ENCODE measurements at places on chromosomes 2 and 18.
A peak's percentile ranks its signal among the peaks of the same experiment; 100 is the strongest.

DNA sequence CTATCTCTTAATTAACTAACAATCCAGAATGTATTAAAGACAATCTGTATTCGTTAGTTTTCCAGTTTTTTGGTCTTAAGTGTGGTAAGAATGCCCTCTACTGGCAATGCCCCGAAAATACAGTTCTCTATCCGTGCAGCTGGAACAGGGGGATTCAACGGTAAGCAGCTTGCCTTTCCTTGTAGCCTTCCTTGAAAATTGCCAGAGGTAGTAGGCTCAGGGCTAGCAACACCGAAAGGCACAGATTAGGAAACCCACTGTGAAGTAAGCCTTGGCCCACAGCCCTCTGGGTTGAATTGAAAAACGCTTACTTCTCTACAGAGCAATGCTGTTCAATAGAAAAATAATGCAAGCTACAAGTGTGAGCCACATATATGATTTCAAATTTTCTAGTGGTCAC lies 17.1 kb upstream of the VPS4B start:
- peak; percentile 26 for DNase-seq

DNA sequence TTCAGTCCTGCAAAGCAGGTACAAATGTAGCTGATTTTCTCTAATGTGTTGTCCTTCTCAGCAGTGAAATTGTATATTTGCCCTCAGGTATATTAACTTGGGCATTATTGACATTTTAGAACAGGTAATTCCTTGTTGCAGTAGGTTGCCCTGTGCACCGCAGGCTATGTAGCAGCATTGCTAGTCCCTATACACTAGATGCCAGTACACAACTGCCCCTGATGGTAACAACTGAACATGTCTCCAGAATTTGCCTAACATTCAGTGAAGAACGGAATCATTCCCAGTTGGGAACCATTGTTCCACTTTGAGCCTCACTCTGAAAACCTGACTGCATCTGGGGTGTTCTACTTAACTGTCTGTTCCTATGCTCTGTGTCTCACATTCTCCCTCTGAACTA lies 23.1 kb upstream of the TFPI start:
- DNase-seq, result no peak

DNA sequence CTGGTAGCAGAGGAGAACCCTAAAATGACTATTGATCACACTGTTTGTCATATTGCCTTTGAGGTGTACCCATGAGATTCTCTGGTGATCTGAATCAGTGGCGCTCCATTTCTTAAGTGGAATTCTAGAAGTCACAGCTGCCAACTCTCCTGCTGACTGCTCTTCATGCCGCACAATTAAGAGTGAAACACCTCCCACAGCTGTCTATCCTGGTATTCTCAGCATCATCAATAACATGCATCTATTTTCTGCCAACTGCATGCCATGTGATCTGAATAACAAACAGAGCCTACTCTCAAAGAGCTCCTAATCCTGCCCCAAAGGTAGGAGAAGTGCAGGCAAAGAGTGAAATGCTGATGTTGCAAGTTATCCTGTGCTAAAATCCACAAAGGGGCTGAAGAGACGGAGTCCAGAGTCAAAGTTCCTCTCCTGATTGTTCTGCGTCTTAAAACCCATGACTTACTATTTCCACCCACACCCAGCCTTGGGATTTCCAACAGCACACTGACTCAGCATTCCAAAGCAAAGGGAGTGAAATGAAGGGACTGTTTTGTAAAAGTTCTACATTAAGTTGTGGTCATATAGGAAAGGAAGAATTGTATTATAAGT lies 13.7 kb upstream of the DAPL1 start:
- peak; percentile 53 for DNase-seq

DNA sequence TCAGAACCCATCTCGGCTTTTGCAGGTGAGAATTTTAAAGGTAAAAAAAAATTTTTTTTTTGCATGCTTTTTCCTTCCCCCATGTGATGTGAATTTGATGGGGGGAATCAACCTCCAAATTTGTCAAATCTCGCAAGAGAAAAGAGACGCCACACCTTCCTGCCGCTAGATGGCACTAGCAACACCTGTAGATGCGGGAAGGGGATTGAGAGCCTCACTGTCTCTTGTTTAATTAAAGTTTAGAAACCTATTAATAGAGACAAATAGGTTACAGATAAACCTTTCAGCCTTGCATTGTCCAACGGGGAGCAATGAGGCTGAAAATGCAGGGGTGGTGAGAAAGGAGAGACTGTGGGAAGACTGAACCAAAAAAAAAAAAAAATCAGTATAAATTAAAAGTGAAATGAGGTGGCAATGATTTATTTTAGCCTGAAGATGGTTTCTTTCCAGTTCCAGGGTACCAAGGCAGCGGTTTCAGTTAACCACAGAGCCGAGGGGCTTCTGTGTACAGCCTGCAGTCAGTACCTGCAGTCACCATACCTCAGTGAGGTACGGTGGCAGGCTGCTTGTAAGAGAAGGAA lies 84.6 kb downstream of the NRP2 start:
- DNase-seq, result no peak

- no peak for DNase-seq
These were observed 40.1 kb downstream of the CRACDL start for GRCh38 chr2:98895901-98896300.

DNA sequence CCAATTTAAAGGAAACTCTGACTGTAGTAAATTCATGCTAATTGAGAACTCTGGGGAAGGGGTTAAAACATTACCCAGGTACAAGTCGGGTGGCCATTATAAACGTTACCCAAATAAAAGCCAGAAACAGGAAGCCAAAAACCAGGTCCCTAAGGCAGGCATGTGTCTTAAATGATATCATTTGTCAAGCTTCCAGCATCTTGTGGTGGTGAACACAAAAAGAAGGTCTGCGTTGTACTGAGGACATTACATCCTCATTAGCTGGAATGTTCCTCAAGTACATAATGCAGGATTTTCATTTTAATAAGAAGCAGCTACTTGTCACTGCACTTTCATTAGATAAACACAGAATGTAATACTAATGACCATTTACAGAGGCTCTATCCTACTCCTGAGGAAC lies 10.9 kb downstream of the PTGR3 start:
- DNase-seq, result no peak

GRCh38 chr2:118264232-118264990 lies 176.1 kb downstream of the INSIG2 start:
- no peak for DNase-seq

- DNase-seq, result no peak
These were observed 692.3 kb downstream of the RNF144A start for GRCh38 chr2:7609556-7609955.

DNA sequence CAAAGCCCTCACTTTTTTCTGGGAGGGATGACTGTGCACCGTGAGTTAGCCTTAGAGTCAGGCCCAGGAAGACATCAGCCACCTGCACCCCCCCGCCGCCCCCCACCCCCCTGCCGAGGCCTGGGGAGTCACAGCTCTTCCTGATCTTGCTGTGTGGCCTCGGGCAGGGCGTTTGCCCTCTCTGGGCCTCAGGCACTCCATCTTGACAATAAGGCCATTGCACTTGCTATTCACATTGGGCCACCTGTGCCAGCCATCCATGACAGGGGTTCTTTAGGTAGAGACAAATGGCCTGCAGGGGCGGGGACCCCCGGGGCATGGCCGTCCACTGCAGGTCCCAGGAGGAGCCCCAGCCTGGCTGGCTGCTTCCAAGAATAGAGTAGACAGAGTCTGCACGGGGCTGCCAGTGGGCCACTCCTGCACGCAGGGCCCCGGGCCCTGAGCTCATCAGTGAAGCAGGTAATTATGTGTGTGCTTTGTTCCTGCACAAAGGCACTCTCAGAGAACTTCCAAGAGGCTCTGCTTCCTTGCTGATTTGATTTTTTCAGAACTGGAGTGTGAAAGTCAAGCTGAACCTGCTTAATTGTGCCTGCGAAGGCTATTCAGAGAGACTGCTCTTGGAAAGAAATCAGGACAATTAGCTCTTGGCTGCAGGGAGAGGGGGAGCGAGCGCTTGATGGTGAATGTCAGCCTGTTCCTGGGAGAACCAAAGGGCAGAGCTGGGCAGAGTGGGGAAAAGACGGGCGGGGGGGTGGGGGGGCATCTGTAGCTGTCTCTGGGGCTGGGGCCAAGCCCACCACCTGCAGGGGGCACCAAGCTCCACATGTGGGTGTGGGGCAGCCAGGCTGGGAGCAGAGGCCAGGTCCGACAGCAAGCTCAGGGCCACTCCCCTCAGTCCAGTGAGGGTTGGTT lies 40.3 kb downstream of the RRM2 start:
- no peak for DNase-seq

DNA sequence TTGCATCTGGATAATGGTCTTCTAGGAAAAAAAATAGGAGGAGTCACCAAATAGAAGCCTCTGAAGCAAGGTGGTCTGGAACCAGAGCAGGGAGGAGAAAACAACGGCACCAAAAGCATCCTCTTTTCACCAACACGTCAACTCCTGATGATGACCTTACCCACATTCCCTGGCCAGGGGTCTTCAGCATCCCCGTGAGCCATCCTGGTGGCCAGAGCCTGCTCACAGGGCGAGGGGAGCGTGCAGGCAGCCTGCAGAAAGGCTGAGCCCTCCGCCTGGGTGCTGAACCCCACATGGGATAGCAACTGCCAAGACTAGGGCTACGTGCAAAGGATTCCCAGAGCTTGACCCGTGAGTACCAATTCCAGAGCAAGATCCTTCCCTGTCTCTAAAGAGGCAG lies 191.0 kb downstream of the NDUFA10 start:
- DNase-seq, result no peak

DNA sequence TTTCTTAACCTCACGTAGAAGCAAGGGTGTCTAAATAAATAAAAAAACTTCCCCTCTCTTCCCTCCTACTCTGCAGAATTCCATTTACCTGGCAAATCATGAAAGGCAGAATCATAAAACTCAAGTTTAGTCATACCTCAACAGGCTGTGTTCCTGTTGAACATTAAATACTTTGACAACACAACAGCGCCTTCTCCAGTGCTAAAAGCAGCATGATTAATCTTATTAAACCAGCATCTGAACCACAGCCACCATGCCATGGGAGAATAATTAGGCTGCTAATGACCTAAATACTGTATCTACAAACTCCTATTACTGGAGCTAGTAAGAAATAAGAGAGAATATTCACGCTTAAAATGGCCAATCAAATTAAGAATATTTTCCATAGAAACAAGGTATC lies 68.1 kb downstream of the CDH2 start:
- no peak for DNase-seq

DNA sequence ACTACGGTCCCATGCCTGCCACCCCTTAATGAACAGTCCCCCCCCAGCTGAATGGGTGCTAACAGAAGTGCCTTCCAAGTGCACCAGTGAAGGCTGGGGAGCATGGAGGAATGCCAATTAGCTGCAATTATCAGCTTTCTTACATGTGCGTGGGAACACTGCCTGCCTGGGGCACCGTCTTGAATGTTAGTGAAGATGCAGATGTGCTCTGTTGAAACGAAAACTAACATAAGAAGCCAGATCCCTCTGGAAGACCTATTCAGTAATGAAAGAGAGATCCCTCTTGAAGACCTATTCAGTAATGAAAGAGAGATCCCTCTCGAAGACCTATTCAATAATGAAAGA lies 154.5 kb downstream of the CLIP4 start:
- DNase-seq, result no peak

GRCh38 chr18:45039376-45039775 lies 358.7 kb downstream of the SETBP1 start:
- DNase-seq, result no peak

DNA sequence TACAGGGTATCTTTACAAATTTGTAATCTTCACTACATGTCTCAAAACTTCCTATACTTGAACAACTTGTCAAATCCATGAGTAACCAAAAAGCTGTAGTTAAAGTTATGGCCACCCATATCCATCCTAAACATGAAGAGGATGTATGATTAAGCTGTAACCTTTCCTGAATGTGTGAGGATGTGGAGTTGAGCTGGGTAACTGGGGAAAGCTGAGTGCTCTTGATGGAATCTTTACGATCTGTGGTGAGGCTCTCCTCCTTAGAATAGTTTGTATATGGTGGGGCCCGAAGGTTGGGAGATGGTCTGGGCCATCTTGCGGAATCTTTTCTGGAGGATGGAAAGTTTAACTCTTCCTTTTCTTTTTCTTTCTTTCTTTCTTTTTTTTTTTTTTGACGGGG lies 29.4 kb downstream of the DPP4 start:
- DNase-seq, result no peak

DNA sequence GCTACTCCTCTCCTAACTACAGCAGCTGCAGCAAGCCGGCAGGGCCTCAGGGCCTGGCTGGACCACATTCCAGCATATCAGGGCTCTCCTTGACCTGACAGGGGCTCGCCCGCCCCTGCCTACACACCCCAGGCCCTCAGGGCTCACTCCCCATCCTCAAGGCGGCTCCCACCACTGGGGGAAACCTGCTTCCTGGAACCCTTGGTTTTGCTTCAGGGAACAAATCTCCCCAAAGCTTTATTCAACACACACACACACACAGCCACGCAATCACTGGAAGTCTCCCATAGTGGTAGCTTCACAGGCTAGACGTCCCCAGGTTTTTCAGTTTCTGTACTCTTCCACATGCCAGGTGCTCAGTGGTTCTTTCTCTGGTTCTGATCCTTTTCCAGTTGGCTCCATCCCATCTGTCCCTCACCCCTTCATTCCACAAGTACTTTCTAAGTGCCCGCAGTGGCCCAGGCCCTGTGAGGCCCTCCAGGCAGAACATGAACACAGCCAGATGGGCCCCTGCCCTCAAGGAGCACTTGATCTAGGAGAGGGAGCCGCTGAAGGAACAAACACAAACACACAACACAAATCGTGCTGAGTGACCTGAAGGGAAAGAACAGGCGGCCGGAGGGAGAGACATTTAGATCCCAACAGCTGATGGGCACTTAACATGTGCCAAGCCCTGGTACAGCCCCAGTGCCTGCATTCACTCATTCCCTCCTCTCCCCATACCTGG lies 51.1 kb downstream of the TNS1 start:
- DNase-seq, result no peak

- DNase-seq, result peak; percentile 42
These were observed 300.6 kb downstream of the AFF3 start for GRCh38 chr2:99841749-99842148.

GRCh38 chr2:176114930-176115625 lies 1.5 kb upstream of the HOXD10 start:
- no peak for DNase-seq

DNA sequence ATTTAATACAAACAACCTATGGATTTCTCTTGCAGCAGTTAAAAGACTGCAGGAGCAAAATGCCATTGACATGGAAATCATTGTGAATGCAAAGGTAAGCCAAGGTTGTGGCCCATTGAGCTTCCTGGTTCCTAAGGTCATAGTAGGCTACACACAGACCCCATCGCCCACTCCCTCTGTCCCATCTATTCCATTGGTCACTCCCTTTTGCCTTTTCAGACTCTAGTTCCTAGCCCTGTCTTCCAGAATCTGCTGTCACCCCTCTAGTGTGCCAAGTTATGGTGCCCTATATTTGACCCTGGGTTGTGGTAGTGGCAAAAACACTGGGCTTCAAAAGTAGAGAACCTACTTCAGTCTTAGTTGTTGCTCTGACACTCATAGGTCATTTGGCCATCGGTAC lies 44.7 kb downstream of the UGP2 start:
- no peak for DNase-seq

- no peak for DNase-seq
These were observed 584 bp downstream of the BOLA3 start for GRCh38 chr2:74146929-74147726.

- no peak for DNase-seq
These were observed 53.6 kb downstream of the TMEM178A start for GRCh38 chr2:39719317-39719716.
